ENCODE measurements at places on chromosomes 11 and 22.

- DNase-seq = no peak
These were observed 6.9 kb downstream of the ACCS start for GRCh38 chr11:44072757-44073658.

- DNase-seq = no peak
These were observed 69.1 kb upstream of the NTM start for GRCh38 chr11:131301306-131301705.

DNA sequence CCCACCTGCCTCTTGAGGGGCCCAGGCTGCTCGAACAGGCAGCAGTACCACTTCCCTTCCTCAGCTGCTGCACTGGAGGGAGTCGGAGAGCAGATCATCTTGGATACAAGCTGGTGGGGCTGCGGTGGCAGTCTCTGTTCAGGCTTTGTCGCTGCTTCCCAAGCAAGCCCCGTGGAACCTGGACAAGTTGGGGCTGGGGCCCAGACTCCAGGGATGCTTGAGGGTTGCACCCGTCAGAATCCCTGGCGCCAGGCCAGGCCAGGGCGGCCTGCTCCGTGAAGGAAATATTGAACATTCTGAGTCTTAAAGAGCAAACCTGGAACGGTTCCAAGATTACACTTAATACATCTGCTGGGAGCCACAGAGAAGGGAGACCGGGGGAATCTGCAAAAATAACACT lies 310.1 kb upstream of the SORL1-AS1 start:
- DNase-seq = peak; percentile 53

GRCh38 chr22:19808873-19809478 lies 45.7 kb downstream of the GNB1L start:
- DNase-seq = no peak

GRCh38 chr11:125454047-125454446 lies 42.0 kb downstream of the FEZ1 start:
- no peak for DNase-seq

DNA sequence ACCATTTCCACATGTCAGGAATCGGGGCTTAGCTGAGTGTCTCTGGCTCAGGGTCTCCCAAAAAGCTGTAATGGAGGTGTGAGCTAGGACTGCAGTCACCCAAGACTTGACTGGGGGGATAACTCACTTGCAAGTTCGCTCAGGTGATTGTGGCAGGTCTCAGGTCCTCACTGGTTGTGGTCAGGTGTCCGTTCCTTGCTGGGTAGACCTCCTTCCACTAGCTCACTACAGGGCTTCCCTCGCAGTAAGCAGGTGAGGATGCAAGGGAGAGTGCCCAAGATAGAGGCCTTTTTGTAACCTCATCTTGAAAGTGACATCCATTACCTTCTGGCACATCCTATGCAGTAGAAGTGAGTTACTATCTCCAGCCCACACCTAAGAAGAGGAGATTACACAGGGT lies 29.5 kb downstream of the C11orf58 start:
- DNase-seq = no peak

DNA sequence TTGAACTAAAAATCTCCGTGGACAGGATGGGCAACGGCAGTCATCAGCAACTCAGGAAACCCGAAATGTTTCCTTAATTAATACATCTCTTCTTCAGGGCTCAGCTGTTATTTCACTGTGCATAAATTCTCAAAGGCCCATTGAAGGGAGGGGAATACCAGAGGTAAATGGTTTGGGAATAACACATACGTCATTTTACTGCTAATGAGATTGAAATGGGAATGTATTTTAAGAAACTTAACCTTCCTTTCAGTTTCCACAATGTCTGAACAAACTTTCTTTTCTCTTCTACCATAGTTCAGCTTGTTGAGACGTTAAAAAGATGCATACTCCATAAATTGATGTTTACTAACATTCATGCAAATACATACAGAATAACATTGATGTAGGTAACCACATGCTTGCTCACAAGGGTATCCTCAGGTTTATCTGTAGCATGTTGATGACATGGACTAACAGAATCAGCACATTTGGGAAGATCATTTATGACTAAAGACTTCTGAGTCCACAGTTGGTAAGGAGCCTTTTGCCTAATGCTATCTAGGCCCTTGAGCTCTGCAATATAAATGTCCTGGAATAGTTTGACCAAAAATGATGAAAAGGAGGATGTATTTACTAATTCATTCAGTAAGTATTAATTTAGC lies 7.7 kb upstream of the PRRG4 start:
- no peak for DNase-seq

DNA sequence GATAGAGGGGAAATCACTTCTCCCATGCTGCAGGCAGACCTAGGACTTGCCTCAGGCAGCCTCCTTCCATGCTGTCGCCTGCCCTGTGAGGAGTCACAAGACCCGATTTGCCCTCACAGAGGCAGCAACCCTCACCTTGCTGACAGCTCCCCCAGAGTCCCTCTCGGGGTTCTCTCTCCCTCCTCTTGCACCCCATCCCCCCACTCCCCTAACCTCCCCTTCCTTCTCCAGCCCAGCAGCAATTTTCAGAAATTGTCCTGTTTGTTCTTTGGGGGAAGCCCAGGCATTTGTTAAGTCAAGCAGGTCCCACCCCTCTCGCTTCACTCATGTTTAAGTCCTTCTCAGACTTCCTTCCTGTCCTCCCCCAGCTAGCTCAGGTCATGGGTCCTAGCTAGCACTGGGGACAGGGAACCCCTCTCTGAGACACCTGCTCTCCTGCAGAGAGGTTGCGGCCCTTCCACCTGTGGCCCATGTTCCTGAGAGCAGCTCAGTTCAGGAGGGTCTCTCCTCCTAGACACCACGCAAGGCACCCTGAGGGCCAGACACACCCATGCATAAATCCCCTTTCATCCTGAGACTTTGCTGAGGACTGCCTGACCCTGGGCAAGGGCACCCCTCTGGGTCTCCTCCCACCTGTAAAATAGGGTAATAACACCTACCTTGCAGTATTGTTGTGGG lies 6.3 kb upstream of the FXYD2 start:
- no peak for DNase-seq

Data from psoas muscle (tissue), 8 donors.